ENCODE measurements at places on chromosomes 3 and 15.

DNA sequence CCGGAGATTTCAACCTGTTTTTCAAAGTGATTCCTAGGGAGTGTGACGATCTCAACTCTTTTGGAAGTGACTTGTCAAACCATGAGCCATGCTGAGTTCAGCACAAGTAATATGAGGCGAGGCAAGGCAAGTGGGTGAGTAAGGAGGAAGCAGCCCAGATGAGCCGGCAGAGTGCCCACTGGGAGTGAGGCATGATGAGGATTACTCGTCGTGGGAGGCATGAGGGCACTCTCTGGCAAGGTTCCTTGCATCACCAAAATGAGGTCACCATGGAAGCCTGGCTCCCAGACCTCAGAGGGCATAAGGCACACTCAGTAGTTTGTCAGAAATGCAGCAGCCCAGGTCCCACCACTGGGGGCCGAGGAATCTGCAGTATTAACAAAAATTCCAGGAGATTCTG, 636.1 kb downstream of the MAGI1 start:
- peak; percentile 94 for DNase-seq

DNA sequence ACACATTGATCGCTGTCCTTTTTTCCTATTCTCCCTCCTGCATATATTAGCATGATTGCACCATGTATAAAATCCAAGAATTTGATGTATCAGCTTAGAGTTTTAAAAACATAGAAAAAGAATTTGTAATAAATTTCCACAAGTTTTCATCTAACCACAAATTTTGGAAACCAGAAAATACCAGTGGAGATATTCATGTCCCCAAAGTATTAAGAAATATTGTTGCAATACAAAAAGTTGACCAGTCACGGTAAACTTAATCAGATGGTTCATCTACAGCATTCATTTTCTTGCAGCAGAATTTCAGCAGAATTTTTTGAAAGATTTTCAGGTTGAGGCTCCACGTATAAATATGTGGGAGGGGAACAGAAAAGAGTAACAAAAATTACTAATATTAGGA, 500.9 kb upstream of the MDFIC2 start:
- no peak for DNase-seq

- DNase-seq = no peak
These were observed 211.4 kb downstream of the TUSC7 start for GRCh38 chr3:116920826-116921610.

- DNase-seq = no peak
These were observed 4.8 kb downstream of the GPR15 start for GRCh38 chr3:98536456-98537017.

GRCh38 chr15:74336061-74337005, 31.1 kb downstream of the CYP11A1 start:
- peak; percentile 30 for DNase-seq

GRCh38 chr15:99177679-99178078, 71.7 kb downstream of the TTC23 start:
- no peak for DNase-seq

- DNase-seq = no peak
These were observed 56.8 kb downstream of the ZNF148 start for GRCh38 chr3:125318167-125318865.

GRCh38 chr3:196754091-196754981, 14.7 kb downstream of the PAK2 start:
- DNase-seq = no peak

DNA sequence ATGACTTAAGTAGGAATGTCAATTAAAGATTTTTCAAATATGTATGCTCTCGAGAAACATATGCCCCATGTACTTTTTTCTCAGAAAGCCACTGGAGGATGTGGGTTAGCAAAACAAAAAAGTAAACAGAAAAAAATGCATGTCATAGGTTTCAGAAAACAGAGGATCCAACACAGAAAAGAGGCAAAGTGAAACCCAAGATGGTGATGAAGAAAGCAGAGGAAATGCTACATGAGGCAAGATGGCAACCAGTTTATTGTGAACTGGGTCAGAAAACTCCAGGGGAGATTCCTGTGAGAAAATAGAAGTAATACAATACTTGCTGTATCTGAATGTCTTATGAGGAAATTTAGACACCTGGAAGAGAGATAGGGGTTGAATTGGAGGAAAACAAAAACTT, 30.8 kb upstream of the EOMES start:
- DNase-seq = no peak

GRCh38 chr3:113719294-113719693, 22.9 kb upstream of the USF3 start:
- DNase-seq = no peak

GRCh38 chr3:57840473-57840872, 84.4 kb downstream of the SLMAP start:
- no peak for DNase-seq

Measured in EL (cell line).